ENCODE measurements at places on chromosomes 3 and 15. TPM values are rescaled to one million over a fixed set of nuclear protein-coding genes. Genes with fewer than 3 reads are reported as not detected.

IQCF2 gene
- not detected for total RNA-seq

DPPA2 gene
- total RNA-seq, result not detected

FAM107A gene
- not detected for total RNA-seq

ZIC4 gene
- not detected for total RNA-seq

TXNRD3 gene
- total RNA-seq, result 0.98 TPM

CCDC39 gene
- total RNA-seq, result not detected

- ATAC-seq, result peak; percentile 42
These were observed 18.9 kb upstream of the TIGIT start for GRCh38 chr3:114274929-114275328.

DNA sequence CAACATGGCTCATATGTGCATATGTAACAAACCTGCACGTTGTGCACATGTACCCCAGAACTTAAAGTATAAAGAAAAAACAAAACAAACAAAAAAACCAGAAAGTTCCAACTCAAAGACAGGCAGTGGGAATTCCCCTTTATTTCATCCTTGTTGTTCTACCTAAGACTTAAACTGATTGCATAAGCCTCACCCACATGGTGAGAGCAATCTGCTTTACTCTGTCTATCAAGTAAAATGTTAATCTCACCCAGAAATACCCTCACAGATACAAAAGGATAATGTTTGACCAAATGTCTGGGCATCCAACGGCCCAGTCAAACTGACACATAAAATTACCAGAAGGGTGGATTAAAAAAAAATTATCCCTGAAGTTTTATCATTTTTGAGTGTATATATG is 190.9 kb upstream of the PLSCR5 start:
- ATAC-seq, result no peak

DNA sequence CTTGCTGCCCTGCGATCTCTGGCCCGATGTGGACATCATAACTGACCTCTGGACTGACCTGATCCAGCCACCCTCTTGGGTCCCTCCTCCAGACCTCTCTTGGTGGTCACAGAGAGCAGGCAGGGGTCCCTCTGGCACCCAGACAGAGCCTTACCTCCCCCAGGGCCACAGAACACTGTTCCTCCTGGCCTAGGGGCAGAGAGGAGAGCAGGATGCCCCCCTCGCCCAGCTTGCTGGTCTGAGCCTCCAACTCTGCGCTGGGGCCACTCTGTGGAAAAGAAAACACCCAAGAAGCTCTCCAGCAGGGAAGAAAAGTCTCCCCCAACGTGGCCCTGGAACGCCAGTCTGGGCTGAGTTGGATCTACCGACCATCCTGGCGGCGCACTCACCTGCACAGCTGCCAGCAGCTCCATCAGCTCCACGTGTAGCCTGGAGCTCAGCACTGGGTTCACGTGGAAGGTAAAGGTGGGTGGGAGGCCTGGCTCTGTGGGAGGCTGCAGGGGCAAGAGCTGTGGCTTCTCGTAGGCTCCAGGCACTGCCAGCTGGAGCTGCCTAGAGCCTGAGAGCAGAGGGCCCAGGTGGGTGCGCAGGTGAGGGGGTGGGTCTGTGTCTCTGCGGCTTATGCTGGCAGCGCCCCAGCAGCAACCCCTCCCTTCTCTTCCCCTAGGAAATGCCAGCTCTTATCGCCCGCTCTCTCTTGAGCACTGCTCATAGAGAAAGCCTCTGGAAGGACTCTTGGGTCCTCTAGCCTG is 6.0 kb downstream of the PLA2G4F start:
- ATAC-seq, result no peak

DNA sequence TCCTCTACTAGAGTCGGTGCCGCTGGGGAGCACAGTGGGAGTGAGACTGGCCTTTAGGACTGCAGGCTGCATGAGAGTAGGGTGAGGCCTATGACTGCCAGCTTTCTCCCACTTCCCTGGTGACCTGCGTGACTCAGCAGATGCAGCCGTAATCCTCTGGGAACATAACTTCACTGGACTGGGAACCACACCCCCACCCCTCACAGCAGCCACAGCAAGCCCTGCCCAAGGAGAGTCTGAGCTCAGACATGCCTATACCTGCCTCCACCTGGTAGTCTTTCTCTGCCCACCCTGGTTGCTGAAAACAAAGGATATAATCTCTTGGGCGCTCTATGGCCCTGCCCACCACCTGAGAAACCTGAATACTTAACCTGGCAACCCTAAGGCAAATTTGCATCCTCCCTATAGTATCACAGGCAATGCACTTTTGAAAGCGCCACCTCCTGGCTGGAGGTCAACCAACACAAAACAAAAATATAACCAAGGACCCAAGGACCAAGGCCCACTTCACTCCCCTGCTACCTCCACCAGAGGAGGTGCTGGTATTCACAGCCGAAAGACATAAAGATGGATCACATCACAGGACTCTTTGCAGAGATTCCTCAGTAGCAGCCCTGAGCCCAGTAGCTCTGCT is 308.9 kb downstream of the CTNNB1 start:
- ATAC-seq, result no peak

GRCh38 chr3:183498634-183499033 is 56.9 kb downstream of the KLHL6 start:
- no peak for ATAC-seq

DNA sequence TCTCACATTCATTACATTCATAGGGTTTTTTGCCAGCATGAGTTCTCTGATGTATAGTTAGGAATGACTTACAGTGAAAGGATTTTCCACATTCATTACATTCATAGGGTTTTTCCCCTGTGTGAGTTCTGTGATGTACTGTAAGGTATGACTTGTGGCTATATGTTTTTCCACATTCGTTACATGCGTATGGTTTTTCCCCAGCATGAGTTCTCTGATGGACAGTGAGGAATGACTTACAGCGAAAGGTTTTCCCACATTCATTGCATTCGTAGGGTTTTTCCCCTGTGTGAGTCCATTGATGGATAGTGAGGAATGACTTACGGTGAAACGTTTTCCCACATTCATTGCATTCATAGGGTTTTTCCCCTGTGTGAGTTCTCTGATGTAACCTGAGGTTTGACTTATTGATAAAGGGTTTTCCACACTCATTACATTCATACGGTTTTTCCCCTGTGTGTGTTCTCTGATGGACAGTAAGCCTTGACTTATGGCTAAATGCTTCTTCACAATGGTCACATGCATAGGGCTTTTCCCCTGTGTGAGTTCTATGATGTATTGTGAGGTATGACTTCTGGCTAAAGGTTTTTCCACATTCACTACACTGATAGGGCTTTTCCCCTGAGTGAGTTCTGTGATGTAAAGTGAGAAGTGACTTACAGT is 47.4 kb downstream of the ZNF717 start:
- no peak for ATAC-seq

GRCh38 chr3:144054766-144055165 is 83.1 kb downstream of the DIPK2A start:
- no peak for ATAC-seq

- no peak for ATAC-seq
These were observed 65.3 kb downstream of the MEIS2 start for GRCh38 chr15:37034835-37035748.

GRCh38 chr15:37054336-37054735 is 46.0 kb downstream of the MEIS2 start:
- ATAC-seq, result no peak

- ATAC-seq, result peak; percentile 4
These were observed 580 bp upstream of the FXR1 start for GRCh38 chr3:180911876-180912303.

DNA sequence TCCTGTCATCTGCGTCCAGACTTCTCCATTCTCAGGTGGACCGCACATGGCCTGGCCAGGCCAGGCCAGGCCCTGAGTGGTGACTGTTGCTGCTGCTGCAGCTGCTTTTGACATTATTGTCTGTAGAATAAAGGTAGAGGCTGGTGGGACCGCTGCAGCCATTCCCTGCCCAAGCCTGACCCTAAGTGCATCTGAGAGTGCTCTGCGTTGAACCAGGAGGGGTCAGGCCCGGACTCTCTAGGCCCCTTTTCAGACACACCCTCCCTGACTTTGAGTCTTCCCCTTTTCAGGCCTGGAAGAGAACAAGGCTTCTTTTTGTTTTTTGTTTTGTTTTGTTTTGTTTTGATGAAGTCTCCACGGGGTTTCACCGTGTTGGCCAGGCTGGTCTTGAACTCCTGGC is 54.6 kb upstream of the FLNB start:
- ATAC-seq, result no peak

GRCh38 chr3:23430781-23431398 is 227.8 kb downstream of the UBE2E2 start:
- no peak for ATAC-seq

GRCh38 chr15:64412216-64412615 is 24.6 kb downstream of the TRIP4 start:
- no peak for ATAC-seq

GRCh38 chr3:47899495-47900108 is 96.7 kb downstream of the DHX30 start:
- ATAC-seq, result no peak

Data from activated T-helper 17 cell treated with anti-CD3 and anti-CD28 coated beads, Interleukin-2, amount 50 U/mL, for 72 hours (primary cell).